Activated T-cell treated with anti-CD3 and anti-CD28 coated beads for 1 hour (primary cell): ENCODE measurements at places on chromosomes 12 and 14.
A peak's percentile ranks its signal among the peaks of the same experiment; 100 is the strongest.

GRCh38 chr14:56115334-56115870 is 2.8 kb upstream of the PELI2 start:
- DNase-seq = no peak

DNA sequence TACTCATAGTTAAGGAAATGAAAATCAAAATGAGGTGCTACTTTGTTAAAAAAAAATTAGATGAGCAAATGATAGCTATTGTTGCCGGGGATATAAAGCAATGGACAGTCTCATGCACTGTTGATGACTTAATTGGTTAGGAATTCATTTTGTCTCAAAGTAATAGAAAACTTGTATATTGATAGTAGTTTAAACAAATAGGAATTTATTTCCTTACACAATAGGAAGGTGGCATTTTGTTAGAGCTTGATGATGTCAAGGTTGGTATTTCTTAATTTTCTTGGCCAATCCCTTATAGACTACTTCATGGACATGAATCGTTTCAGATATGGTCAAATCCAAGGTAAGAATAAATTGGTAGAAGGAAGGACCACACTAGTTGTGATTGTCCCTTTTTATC is 7.8 kb downstream of the PRPF39 start:
- no peak for DNase-seq

- no peak for DNase-seq
These were observed 84.6 kb upstream of the PTPRB start for GRCh38 chr12:70721656-70722357.

DNA sequence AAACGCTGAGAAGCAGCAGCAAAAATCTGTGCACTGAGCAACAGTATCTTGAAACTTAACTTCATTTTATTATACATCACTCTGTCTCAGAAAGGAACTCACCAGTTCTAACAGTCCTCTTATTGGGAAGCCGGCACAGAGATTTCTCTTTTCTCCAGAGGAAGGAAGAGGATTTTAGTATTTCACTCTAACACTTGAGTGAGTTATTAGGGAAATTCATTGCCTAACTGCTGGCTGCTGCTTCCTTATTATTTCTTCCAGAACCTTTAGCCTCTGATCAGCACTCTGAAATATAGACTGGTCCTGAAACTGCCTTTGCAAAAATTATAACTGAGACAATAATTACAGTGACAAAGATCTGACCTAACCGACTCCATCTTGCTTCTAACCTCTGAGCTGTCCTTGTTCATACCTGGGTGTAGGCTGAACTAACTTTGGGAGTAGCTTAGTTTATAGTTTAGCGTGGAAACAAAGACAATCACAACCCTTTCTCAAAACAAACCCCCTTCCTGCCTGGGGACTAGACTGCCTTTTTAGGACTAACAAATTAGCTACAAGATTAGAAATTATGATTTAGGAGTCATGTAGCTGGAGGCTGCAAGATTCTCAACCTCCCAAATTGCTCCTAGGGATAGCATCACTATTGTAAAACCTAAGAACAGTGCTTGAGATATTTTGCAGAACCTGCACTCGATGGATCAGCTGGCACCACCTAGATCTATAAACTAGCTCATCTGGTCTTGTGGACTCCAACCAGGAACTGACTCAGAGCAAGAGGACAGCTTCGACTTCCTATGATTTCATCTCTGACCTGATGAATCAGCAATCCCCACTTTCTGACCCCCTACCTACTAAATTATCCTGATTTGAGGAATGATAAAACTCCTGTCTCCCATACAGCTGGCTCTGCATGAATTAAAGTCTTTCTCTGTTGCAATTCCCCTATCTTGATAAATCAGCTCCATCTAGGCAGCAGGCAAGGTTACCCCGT is 117.5 kb downstream of the DYRK2 start:
- DNase-seq = no peak

GRCh38 chr14:74979442-74980397 is 23.0 kb upstream of the EIF2B2 start:
- no peak for DNase-seq

DNA sequence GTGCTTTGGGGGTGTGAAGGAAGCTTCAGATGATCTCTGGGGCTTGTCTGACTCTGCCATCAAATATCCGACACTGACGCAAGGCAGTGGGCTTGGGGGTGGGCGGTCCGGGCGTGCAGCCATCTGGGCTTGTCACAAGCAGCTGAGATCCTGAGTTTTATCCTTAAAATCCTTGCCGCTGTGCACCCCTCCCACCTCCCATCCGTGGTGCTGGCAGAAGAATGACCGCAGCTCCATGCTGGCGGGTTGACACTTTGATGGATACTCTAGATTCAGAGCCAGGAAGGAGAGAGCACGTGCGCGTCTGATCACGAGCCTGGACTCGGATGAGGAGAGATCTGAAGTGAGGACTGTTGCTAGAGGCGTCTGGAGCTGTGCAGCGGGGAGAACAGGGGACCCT is 3.0 kb downstream of the ZFYVE21 start:
- no peak for DNase-seq

DNA sequence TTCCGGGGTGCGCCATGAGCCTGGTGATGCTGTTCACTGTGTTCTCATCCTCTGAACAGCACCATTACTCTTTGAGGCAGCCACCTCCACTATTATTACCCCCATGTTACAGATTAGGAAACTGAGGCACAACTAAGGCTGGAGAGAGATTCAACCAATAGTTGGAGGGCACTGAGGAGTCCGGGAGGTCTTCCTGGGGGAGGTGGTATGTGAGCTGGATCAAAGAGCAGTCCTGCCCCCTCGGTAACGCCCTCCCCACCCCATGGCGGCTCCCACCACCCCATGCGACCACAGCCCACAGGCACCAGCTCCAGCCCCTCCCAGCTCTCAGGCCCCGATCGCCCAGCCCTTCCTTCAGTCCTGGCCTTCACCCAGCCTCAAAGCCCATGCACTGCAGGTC is 43.5 kb downstream of the SCARB1 start:
- no peak for DNase-seq

GRCh38 chr12:127324681-127325080 is 942.3 kb upstream of the TMEM132C start:
- DNase-seq = no peak

DNA sequence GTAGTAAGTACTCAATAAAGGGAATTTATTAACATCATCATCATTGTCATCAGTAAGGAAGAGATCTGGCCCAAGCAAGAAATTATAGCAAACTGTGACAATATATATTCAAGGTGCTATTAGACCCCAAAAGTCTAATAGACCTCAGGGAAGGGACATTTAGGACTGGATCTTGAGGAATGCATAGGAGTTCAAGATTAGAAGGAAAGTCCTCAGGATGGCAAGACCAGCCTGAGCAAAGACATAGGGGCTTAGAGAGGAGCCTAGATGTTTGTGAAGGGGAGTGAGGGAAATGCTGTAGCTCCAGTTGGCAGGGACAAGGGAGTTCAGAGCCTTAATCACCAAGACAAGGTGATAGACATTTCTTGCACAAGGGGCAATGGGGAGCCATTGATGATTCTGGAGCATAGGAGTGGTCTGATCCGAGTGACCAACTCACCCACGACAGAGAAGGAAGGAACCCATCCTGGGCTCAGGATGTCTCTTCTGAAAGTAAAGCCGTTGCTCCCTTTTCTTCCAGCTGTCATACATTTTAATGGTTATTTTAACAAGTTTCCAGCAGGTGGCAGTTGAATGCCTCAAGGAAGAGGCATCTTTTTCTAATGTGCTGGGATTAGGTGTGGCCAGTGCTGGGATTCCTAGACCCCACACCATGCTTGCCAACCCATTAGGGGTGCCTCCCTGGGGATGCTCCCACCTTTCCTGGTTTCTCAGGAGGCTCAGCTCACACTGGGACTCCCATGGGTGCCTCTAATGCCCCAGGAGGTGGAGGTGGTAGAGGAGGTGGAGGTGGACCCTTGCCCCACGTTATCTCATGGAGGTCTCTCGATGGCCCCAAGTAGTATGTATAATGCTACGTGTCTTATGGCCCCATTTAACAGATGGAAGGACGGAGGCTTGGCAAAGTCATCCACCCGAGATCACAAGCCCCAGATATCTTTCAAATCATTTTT is 37.8 kb downstream of the PHETA1 start:
- no peak for DNase-seq

GRCh38 chr12:128178565-128178964 is 88.4 kb upstream of the TMEM132C start:
- DNase-seq = no peak

- DNase-seq = peak; percentile 20
These were observed 603 bp downstream of the PABPN1 start for GRCh38 chr14:23321572-23322547.

DNA sequence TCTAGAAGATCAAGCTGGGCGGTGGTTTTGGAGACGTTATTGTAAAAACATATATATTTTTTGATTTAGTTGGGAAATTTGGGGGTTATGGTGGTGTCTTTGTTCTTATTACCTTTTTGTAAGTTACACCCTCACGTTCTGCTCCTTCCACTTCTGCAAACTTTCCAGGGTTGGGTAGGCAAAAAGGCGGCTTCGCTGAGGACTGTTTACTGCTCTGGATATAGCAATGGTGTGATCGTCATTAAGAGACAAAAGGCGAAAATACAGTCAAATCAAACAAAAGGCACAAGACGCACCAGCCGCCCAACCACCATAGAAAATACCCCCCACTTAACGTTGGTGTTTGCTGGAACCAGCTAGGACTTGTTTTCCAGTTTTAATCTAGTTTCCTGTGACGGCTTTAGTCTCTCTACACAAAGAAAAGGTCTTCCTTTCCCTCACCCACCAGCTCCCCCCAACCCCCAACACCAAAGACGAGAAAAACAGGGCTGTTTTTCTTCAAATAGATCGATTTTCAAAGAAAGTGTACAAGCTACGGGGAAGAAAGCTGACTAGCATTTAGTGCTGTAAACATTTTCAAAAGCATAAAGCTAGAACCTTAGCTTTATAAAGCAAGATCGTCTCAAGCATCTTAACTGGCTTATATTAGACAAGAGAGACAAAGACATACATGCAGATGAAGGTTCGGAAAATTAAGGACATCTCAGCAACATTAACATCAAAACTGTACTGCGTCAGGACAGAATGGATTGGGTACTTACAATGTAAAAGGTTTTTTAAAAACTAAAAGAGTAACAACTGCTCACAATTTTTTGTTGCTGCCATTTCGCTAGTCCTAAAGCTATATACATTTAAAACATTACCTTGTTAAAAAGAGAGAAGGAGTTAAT is 2.0 kb upstream of the SETD1B start:
- DNase-seq = peak; percentile 26

- DNase-seq = no peak
These were observed 32.8 kb downstream of the TSHR start for GRCh38 chr14:80988192-80988591.

DNA sequence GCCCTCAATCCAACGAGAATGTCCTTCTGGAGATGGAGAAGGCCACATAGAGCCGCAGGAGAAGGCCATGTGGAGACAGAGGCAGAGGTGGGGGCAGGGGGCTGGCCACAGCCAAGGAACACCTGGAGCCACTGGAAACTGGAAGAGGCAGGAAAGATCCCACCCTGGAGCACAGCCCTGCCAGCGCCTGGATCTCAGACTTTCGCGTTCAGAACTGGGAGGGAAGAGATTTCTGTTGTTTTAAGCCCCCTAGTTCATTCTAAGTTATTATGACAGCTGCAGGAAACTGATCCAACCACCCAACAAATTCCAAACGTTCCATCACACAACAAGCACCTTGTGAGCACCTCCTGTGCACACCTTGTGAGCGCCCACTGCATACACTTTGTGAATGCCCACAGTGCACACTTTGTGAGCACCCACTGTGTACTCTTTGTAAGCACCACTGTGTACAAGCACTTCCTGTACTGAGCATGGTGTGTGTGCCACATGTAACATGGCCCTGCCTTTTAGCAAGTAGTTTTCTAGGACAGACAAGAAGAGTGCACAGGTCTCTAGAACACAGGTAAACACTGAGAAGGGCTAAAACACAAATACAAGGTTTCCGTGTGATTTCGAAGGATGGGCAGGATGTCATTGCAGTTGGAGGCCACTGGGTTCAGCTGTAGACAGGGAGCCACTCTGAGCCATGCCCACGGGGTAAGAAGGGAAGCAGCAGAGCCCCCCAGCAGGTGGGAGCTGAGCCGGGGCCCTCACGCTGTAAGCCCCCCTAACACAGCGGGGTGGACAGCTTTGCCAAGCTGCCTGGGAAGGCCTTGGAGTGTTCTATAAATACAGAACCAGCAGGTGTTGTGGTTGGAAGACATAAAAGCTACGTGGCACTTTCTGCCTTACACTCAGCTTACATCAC is 15.4 kb downstream of the RIMBP2 start:
- DNase-seq = no peak

DNA sequence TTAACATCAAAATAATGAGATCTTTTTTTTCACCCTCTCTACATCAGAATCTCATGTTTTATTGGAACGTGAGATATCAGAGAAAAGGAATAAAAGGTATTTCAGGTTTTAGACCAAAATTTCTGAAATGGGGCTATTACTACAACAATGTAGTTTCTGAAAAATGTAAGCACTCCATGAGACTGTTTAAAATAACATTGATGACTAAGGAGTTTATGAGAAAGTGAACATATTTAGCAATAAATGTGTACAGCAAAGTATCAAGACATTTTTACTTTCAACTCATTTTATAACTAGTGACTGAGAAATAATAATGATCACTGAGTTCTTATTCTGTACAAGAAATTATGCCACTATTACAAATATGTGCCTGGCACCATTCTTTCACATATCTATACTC is 39.3 kb upstream of the ABCC9 start:
- no peak for DNase-seq

- DNase-seq = no peak
These were observed 96.1 kb upstream of the DACT1 start for GRCh38 chr14:58541633-58542022.

DNA sequence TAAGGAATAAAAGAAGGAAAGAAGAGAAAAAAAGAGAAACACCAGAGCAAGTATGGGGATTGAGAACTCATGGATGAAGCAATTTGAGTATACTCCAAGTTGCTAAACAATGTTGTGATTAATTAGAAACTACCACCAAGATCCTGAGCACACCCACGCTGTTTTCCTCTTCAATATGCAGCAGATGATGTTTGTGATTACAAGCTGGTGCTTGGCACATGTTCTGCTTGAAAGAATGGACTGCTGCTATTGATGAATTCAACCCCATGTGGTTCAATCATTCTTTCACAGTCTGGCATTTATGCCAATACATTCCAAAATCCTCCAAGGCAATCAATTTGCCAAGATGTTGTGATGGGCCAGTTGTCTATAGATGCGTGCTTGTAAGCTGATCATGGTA is 146.8 kb downstream of the SLC2A13 start:
- DNase-seq = no peak

DNA sequence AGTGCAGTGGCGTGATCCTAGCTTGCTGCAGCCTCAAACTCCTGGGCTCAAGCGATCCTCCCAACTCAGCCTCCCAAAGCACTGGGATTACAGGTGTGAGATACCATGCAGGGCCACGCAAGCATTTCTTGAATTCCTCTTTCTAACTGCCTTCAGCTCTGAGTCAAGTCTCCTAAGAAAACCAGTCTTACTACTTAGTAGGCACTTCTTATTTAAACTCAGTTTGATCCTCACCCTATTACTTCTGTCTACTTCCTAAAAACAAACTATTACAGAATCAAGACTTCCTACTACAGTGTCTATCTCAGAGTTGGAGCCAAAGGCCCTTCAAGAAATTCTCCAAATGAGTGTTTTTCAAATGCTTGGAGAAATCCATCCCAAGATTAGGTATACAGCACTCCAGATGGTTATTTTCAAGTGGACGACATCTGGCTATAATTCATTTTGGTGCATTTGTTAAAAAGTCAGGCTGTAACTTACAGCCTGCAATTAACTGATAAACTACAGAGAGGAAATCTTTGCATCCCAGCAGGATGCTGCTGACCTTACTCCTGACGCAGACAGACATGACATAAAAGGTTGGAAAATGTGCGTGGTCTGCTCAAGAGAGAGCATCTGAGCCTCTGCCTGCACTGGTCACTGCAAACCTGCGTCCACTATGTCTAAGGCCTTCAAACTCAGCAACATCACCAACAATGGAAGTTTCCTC is 34.7 kb downstream of the SSH1 start:
- DNase-seq = no peak
